ENCODE measurements at places on chromosomes 6 and 20.

- no peak for DNase-seq
Observed at GRCh38 chr6:44590471-44590870, 203.0 kb downstream of the CDC5L start.

- no peak for DNase-seq
Observed at GRCh38 chr6:1526398-1527072, 83.2 kb upstream of the FOXC1 start.

DNA sequence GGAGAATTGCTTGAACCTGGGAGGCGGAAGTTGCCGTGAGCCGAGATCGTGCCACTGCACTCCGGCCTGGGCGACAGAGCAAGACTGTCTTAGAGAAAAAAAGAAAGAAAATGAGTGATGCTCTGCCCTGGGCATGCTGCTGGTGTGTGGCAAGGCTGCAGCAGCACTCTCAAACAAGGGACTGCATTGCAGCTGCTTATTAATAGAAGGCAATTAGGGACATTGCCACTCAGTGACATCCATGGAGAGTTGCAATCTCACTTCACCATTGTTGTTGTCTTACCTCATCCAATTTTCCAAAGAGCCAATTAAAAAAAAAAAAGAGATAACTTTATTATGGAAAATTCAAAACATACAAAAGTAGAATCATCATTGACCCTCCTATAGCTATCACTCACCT, 131.1 kb downstream of the LRRC1 start:
- no peak for DNase-seq

- no peak for DNase-seq
Observed at GRCh38 chr6:2127484-2127911, 117.9 kb downstream of the GMDS start.

- DNase-seq: no peak
Observed at GRCh38 chr6:75280131-75280855, 4.3 kb downstream of the TMEM30A start.

All from suppressor macrophage (primary cell).